ENCODE measurements at places on chromosomes 2 and 18.

GRCh38 chr2:54387059-54387991 lies 68.8 kb upstream of the SPTBN1 start:
- DNase-seq: no peak

- DNase-seq: no peak
Observed at GRCh38 chr2:159281002-159281401, 5.5 kb downstream of the WDSUB1 start.

GRCh38 chr2:195498839-195499490 lies 158.1 kb upstream of the SLC39A10 start:
- DNase-seq: no peak

DNA sequence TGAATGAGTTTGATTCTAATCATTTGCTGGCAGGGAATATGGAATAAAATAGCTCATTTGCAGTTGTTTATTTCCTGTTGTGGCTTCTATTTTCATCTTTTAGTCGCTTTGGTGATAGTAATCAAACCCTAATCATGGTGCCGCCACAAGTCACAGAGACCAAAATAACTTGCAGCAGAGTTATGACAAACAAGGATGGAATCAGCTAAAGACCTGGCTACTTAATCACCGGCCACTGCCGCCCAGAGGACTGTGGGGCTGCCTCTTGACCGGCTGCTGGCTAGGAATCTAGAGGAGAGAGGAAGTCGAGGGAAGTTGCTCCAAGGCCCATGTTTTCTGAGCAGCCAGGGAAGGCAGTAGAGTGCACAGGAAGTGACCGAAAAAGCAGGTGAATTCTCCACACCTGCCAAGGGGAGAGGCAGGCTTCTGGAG lies 5.1 kb upstream of the SMAD7 start:
- no peak for DNase-seq

DNA sequence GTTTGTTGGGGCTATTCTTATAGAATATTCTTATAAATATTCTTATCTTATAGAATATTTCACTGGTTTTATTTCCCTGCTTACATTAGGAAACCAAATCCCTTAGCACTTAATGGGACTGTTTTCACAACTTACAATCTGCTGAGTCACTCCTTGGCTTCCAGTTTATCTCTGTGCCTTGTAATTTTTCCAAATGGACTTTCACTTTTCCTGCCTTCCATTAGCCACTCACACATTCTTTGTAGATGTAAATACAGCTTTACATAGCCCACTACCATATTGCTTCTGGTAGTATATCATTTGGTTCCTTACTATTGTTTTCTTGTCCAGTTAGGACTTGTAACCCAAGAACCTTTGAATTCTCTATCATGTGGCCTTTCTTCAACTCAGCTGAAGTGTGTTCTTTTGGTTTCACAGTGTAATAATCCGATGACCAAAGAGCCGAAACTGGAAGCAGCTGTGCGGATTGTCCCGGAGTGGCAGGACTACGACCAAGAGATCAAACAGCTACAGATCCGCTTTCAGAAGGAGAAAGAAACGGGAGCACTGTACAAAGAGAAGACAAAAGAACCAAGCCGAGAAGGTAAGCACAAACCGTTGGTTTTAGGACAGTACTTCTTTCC lies 96.1 kb downstream of the UGGT1 start:
- no peak for DNase-seq

- no peak for DNase-seq
Observed at GRCh38 chr2:65626831-65627230, 194.4 kb upstream of the SPRED2 start.

GRCh38 chr18:12391487-12392165 lies 14.6 kb upstream of the AFG3L2 start:
- DNase-seq: no peak

GRCh38 chr2:71460595-71461303 lies 7.4 kb downstream of the DYSF start:
- DNase-seq: no peak

- no peak for DNase-seq
Observed at GRCh38 chr2:222296911-222297599, 1.7 kb downstream of the PAX3 start.

- DNase-seq: no peak
Observed at GRCh38 chr2:170928036-170928823, 823 bp upstream of the GORASP2 start.

- no peak for DNase-seq
Observed at GRCh38 chr18:57134618-57135135, 12.2 kb upstream of the BOD1L2 start.

GRCh38 chr2:20200697-20201555 lies 24.0 kb downstream of the SDC1 start:
- no peak for DNase-seq

- no peak for DNase-seq
Observed at GRCh38 chr2:61814539-61815160, 39.2 kb downstream of the FAM161A start.

DNA sequence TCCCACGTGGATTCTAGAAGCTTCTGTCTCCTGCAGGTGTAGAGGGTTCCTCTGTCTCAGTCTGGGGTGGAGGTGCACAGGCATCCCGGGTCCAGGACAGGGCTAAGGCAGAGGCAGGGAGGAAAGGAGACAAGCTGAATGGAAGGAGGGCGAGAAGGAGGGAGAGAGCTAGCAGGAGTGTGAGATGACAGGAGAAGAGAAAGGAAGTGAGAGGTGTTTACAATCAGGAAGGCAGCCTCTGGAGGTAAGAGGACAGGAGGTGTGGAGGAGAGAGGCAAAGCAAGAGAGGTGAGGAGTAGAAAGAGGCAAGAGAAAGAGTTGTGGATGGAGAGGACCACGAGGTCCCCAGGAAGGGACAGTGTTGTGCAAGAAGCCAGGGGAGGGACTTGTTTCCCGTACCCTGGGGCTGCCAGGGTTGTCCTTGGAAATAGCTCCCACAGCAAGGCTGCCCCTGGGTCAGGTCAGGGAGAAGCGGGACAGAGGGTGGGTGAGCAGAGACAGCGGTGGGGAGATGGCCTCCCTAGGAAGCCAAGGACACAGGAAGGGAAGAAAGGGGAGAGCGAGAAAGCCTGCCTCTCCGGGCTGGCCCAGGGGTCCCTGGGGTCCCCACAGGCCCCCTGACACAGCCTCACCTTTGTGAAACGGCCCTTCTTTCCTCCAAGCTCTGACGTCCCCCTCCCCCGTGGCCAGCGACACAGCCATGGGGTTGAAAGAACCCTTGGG lies 136.9 kb downstream of the CYP26B1 start:
- no peak for DNase-seq

GRCh38 chr18:62420513-62421209 lies 95.6 kb downstream of the TNFRSF11A start:
- DNase-seq: peak; percentile 51

GRCh38 chr2:111695441-111696007 lies 188.5 kb downstream of the ANAPC1 start:
- no peak for DNase-seq

GRCh38 chr2:69986691-69987090 lies 25.3 kb upstream of the ASPRV1 start:
- no peak for DNase-seq

- no peak for DNase-seq
Observed at GRCh38 chr2:152322222-152322621, 12.8 kb upstream of the FMNL2 start.

DNA sequence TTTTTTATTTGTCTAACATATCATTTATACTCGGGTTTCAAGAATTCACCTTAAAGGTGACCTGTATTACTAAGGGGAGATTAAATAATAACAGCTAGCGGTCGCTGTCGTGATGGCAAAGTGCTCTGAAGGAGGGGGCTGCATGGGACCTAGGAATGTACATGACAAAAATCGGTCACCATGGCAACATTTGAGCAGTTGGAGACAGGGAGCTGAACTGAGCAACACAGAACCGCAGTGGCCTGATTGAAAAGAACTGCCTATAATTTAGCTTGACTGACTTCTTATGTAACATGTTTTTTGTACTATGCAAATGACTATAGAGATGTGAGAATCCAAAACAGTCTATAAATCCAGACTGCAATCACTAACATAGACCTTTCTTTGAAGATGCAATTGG lies 34.3 kb upstream of the EPHA4 start:
- DNase-seq: no peak

- DNase-seq: no peak
Observed at GRCh38 chr2:73072129-73072395, 550 bp upstream of the SFXN5 start.

- DNase-seq: no peak
Observed at GRCh38 chr2:71715241-71715750, 261.9 kb downstream of the DYSF start.

DNA sequence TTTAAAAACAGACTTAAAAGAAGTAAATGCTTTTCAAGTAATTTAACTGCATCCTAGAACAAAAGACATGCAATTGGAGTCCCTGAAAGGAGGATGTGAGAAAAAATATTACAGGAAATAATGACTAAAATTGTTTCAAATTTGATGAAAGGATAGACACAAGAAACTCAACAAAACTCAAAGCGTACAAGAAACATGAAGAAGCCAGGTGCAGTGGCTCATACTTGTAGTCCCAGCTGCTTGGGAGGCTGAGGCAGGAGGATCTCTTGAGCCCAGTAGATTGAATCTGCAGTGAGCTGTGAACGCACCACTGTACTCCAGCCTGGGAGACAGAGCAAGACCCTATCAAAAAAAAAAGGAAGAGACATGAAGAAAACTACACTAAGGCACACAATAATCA lies 118.1 kb upstream of the SLC39A10 start:
- DNase-seq: no peak

GRCh38 chr2:120859128-120859527 lies 123.5 kb downstream of the GLI2 start:
- no peak for DNase-seq

DNA sequence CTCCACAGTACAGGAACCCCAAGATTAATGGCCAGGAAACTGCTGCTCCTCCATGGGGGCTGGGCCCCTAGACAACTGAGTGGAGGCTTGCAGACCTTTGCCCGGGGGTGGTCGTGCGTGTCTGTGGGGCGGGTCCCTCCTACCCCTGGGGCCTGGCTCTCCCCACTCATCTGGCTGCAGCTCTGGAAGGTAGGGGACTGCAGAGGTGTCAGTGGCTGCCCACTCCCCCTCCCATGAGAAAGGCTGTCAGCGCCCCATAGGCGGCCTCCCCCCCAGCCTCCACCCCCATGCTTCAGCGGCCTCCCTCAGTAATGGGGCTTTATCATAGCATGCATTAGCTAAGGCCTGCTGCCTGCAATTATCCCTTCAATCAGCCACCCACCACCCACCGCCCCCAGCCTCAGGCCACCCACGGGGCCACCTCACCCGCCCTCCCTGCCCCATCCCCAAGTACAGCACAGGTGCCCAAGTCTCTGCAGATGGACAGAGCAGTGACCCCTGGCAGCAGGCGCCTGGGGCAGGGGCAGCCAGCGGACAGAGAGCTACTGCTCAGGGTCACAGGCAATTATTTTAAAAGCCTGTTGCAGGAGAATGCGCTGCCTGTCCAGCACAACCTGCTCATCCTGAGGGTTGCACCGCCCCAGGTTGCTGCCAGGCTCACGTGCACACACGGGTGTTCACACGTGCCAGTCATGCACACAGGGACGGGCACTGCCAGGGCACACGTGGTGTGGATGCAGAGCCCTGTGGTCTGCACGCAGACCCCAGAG lies 9.1 kb upstream of the ECEL1 start:
- no peak for DNase-seq

GRCh38 chr2:108193251-108193650 lies 46.5 kb upstream of the SULT1C3 start:
- no peak for DNase-seq

GRCh38 chr2:21330786-21331391 lies 207.1 kb downstream of the TDRD15 start:
- DNase-seq: no peak

DNA sequence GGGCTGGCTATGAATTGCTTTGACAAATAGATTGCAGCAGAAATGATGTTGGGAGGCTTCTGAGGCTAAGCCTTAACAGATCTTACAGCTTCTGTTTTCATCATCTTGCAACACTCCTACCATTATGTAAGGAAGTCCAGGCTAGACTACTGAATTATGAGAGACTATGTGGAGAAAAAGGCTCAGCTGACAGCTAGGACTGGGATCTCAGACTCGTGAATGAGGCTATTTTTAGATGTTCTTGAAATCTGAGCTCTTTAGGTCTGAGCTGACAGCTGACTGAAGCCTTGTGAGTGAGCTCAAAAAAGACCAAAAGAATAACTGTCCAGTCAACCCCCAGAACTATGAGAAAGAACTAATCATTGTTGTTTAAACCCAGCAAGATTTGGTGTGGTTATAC lies 70.3 kb downstream of the VWC2L start:
- DNase-seq: no peak

- DNase-seq: no peak
Observed at GRCh38 chr2:108217211-108217610, 22.6 kb upstream of the SULT1C3 start.

- no peak for DNase-seq
Observed at GRCh38 chr18:22667616-22668422, 250.1 kb upstream of the CTAGE1 start.

- DNase-seq: no peak
Observed at GRCh38 chr2:64201151-64201550, 56.9 kb upstream of the PELI1 start.

- no peak for DNase-seq
Observed at GRCh38 chr2:46131-46470, 204 bp downstream of the FAM110C start.

GRCh38 chr18:60247103-60247502 lies 125.5 kb downstream of the MC4R start:
- no peak for DNase-seq

DNA sequence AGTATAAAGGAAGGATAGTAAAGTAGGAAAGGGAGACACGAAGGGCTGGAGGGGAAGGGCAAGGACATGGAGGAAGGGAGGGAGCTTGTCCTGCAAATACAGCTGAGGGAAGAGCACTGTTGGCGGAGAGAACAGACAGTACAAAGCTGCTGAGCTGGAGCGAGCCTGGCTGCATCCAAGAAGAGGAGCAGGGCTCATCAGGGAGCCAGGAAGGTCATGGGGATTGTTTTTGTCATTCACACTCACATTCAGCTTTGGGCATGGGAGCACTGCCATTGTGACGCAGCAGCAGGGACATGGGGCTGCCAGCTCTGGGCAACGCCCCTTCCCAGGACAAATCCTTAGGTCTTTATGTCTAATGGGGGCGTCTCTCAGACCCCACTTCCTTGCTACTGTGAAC lies 125.1 kb downstream of the COPS8 start:
- no peak for DNase-seq
